Activated T-helper 2 cell treated with anti-CD3 and anti-CD28 coated beads, Interferon-gamma antibody, Interleukin-2, Interleukin-4, amounts not matched to agents 10 μg/mL and 5 μg/mL and 100 μg/mL, durations not matched to agents 14 hours and 24 hours and 36 hours (primary cell): ENCODE measurements at places on chromosomes 13 and 19. TPM values are rescaled to one million over a fixed set of nuclear protein-coding genes. Genes with fewer than 3 reads are reported as not detected.
A peak's percentile ranks its signal among the peaks of the same experiment; 100 is the strongest.

GRCh38 chr19:4639531-4640246 is 373 bp downstream of the TNFAIP8L1 start:
- H3K27ac ChIP-seq = peak overlapping the region; percentile 88
- peak overlapping the region; percentile 100 for H3K4me3 ChIP-seq
- no peaks in the 10 kb centered on the region for H3K36me3 ChIP-seq
- H3K27me3 ChIP-seq = no peaks in the 10 kb centered on the region
- DNase-seq = no peak
- peaks cover 21% of the 10 kb centered on the region for H3K4me1 ChIP-seq

ZNF329 gene
- total RNA-seq = 2.0 and 2.1 TPM in 2 replicates

ZNF230 gene
- 3.8 and 4.5 TPM in 2 replicates for total RNA-seq

- peak; percentile 48 for DNase-seq
- peaks cover 3% of the 10 kb centered on the region for H3K4me1 ChIP-seq
- no peak overlapping the region for H3K4me3 ChIP-seq
- H3K27ac ChIP-seq = no peak overlapping the region
Measured at GRCh38 chr13:26929971-26930730, 169.6 kb upstream of the GPR12 start.

CLEC11A gene
- total RNA-seq = 1.2 and 1.7 TPM in 2 replicates

GRCh38 chr19:1042689-1043511 is 3.0 kb downstream of the ABCA7 start:
- peaks cover 25% of the 10 kb centered on the region for H3K4me1 ChIP-seq
- H3K4me3 ChIP-seq = no peak overlapping the region
- H3K27me3 ChIP-seq = no peaks in the 10 kb centered on the region
- peaks cover 20% of the 10 kb centered on the region for H3K36me3 ChIP-seq
- no peak overlapping the region for H3K27ac ChIP-seq
- DNase-seq = no peak

DNA sequence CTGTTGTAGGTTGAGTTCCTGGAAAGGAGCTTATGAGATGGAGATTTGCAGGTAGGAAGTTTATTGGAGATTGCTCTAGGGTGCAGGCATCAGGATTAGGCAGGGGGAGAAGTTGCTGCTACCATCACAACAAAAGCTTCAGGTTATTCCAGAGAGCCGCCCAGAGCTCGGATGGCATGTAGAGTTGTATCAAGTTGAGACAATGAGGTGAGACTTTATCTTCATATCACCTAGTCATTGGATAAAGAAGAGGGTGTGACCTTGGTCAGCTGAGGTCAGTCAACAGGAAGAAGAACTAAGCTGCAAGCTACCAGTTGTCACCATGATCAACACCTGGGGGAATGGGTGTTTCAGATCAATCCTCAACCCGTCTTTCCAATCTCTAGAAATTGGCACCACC is 342.0 kb downstream of the RFC3 start:
- peaks cover 26% of the 10 kb centered on the region for H3K4me1 ChIP-seq
- H3K27me3 ChIP-seq = peaks cover 33% of the 10 kb centered on the region
- H3K27ac ChIP-seq = no peak overlapping the region
- H3K36me3 ChIP-seq = no peaks in the 10 kb centered on the region
- DNase-seq = no peak

ANGPTL8 gene
- total RNA-seq = not detected in 2 replicates

SIGLEC12 gene
- 4.5 and 4.6 TPM in 2 replicates for total RNA-seq

GRCh38 chr19:40627486-40628279 is 26.5 kb downstream of the LTBP4 start:
- DNase-seq = no peak
- H3K27ac ChIP-seq = no peak overlapping the region
- peaks cover 15% of the 10 kb centered on the region for H3K4me1 ChIP-seq

- no peak overlapping the region for H3K27ac ChIP-seq
- peaks cover 1% of the 10 kb centered on the region for H3K27me3 ChIP-seq
- H3K4me3 ChIP-seq = no peak overlapping the region
- H3K4me1 ChIP-seq = no peaks in the 10 kb centered on the region
- DNase-seq = no peak
- no peaks in the 10 kb centered on the region for H3K36me3 ChIP-seq
Measured at GRCh38 chr13:108176685-108177274, 38.6 kb downstream of the LIG4 start.

LRRC25 gene
- total RNA-seq = not detected in 2 replicates

GRCh38 chr13:75798353-75799255 is 162.5 kb downstream of the LMO7 start:
- no peaks in the 10 kb centered on the region for H3K27me3 ChIP-seq
- DNase-seq = no peak
- no peak overlapping the region for H3K4me3 ChIP-seq

LILRB5 gene
- total RNA-seq = 0.05 TPM in 1 of 2 replicates, not detected in the other

NEK5 gene
- not detected in 2 replicates for total RNA-seq

SIGLEC10 gene
- 4.0 and 6.6 TPM in 2 replicates for total RNA-seq

CYP2S1 gene
- 0.34 and 1.2 TPM in 2 replicates for total RNA-seq

DNA sequence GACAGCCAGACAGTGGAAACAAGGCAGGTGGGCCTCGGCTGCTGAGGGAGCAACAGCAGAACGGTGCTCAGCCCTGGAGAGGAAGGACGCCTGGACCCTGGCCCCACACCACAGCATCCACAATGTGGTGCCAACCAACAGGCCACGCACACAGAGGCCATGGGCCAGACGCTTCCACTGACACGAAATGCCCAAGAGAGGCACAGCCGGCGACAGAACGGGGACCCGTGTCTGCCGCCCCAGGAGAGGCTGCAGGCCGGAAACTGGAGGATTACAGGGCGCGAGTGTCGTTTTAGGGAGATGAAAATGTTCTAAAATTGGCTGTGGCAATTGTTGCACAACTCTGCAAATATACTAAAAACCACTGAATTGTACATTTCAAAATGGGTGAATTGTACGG is 69.7 kb downstream of the RASA3 start:
- H3K4me1 ChIP-seq = peaks cover 32% of the 10 kb centered on the region
- no peak overlapping the region for H3K27ac ChIP-seq
- no peak for DNase-seq
- H3K36me3 ChIP-seq = peaks cover 3% of the 10 kb centered on the region
- no peak overlapping the region for H3K4me3 ChIP-seq

PCCA gene
- 6.7 and 7.1 TPM in 2 replicates for total RNA-seq

SMAD9 gene
- not detected in 2 replicates for total RNA-seq

ATXN8OS gene
- not detected in 2 replicates for total RNA-seq

- H3K4me1 ChIP-seq = no peaks in the 10 kb centered on the region
- no peak overlapping the region for H3K27ac ChIP-seq
- H3K4me3 ChIP-seq = no peak overlapping the region
- peaks cover 5% of the 10 kb centered on the region for H3K27me3 ChIP-seq
- no peak for DNase-seq
- H3K36me3 ChIP-seq = no peaks in the 10 kb centered on the region
Measured at GRCh38 chr19:32830231-32831014, 39.1 kb downstream of the SLC7A9 start.

- no peak overlapping the region for H3K4me3 ChIP-seq
- H3K4me1 ChIP-seq = no peaks in the 10 kb centered on the region
- DNase-seq = no peak
- no peaks in the 10 kb centered on the region for H3K27me3 ChIP-seq
- no peaks in the 10 kb centered on the region for H3K36me3 ChIP-seq
Measured at GRCh38 chr13:33312861-33313212, 27.3 kb upstream of the STARD13 start.

NFIX gene
- total RNA-seq = 2.7 and 3.0 TPM in 2 replicates

DNA sequence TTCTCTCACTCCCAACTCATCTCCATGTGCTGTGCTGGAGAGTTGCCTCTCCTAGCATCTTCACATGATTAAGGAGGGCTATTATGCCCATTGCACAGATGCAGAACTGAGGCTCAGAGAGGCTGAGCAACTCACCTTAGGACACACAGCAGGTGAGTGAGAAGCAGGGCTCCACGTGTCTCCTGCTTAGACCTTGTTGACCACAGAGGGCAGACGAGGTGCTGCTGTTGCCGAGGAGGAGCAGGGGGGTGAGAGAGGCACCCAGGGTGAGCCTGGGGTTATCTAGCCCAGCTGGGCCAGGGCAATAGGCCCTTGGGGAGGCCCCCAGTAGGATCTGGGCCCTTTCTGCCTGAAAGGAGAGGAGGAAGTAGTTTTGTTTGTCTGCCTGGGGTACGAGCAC is 2.4 kb upstream of the HSH2D start:
- peak overlapping the region; percentile 43 for H3K27ac ChIP-seq
- H3K27me3 ChIP-seq = no peaks in the 10 kb centered on the region
- no peak for DNase-seq
- H3K36me3 ChIP-seq = peaks cover 14% of the 10 kb centered on the region
- peak overlapping the region; percentile 30 for H3K4me3 ChIP-seq
- H3K4me1 ChIP-seq = peaks cover 40% of the 10 kb centered on the region

DNA sequence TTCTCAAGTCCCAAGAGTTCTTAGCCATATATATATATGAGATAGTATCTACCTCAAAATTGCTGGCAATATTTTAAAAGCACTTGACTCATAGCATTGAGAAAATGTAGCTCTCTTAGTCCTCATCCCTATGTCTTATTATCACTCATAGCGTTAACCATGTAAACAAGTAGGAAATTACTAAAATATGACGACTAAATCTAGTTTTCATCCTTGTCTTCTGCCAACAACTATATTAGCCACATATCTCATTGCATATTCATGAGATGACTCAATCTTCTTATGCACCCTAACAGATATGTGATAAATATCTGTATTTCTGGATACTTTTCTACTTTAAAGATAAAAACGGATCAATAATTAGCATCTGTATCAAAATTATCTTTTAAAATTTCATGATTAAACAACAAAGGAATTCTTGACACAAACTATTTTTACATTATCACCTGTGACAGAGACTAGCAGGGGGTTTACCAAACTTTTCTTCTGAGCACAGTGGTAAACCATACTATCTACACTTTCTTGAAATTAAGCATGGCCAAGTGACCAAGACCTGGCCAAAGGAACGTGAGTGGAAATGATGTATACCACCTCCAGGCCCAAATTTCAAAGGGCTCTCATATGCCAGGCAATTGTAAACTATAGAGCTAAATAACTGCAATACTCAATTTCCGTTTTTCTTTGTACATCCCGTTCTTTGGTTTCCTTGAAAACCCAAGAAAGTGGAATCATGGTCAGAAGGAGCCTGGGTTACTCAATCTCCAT is 45.7 kb downstream of the ZC3H13 start:
- H3K4me1 ChIP-seq = peaks cover 2% of the 10 kb centered on the region
- H3K27me3 ChIP-seq = no peaks in the 10 kb centered on the region
- H3K27ac ChIP-seq = no peak overlapping the region
- H3K4me3 ChIP-seq = no peak overlapping the region

OSCAR gene
- 0.23 and 0.39 TPM in 2 replicates for total RNA-seq

- no peak for DNase-seq
- H3K27ac ChIP-seq = no peak overlapping the region
- peaks cover 1% of the 10 kb centered on the region for H3K4me1 ChIP-seq
- H3K4me3 ChIP-seq = no peak overlapping the region
- no peaks in the 10 kb centered on the region for H3K36me3 ChIP-seq
- H3K27me3 ChIP-seq = peaks cover 38% of the 10 kb centered on the region
Measured at GRCh38 chr13:110126391-110126961, 180.5 kb downstream of the COL4A1 start.

DNA sequence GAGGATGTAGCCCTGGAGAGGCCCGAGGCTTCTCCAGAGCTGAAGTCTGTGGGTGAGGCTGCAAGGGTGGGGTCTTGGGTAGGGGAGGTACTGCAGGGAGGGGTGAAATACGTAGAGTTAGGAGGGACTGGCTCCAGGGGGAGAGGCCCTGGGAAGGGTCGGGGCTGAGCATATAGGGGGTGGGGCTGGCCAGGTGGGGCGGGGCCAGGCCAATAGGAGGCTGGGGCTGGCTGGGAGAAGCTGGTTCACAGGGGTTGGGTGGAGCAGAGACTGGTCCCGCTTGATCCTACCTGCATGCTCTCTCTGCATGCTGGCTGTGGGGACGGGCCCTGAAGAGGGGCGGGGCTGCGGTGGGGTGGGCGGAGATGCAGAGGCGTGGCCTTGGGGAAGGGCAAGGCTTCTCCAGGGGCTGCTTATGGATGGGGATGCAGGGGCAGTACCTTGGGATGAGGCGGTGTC is 51.9 kb downstream of the CELF5 start:
- no peak overlapping the region for H3K27ac ChIP-seq
- peak overlapping the region; percentile 28 for H3K4me3 ChIP-seq
- H3K36me3 ChIP-seq = no peaks in the 10 kb centered on the region
- H3K27me3 ChIP-seq = peaks cover 11% of the 10 kb centered on the region

GRCh38 chr13:26370553-26370952 is 116.6 kb downstream of the CDK8 start:
- H3K27me3 ChIP-seq = no peaks in the 10 kb centered on the region
- H3K36me3 ChIP-seq = no peaks in the 10 kb centered on the region
- no peak overlapping the region for H3K27ac ChIP-seq

GRCh38 chr13:113413178-113413897 is 40.0 kb downstream of the ADPRHL1 start:
- H3K27ac ChIP-seq = no peak overlapping the region
- no peak overlapping the region for H3K4me3 ChIP-seq
- no peaks in the 10 kb centered on the region for H3K36me3 ChIP-seq
- H3K27me3 ChIP-seq = no peaks in the 10 kb centered on the region
- no peak for DNase-seq

SERTM1 gene
- not detected in 2 replicates for total RNA-seq

GRCh38 chr13:93230261-93230855 is 3.8 kb downstream of the GPC6 start:
- DNase-seq = no peak
- no peaks in the 10 kb centered on the region for H3K36me3 ChIP-seq
- H3K4me1 ChIP-seq = peaks cover 5% of the 10 kb centered on the region
- no peak overlapping the region for H3K27ac ChIP-seq
- H3K4me3 ChIP-seq = no peak overlapping the region

URAD gene
- total RNA-seq = not detected in 2 replicates

DNA sequence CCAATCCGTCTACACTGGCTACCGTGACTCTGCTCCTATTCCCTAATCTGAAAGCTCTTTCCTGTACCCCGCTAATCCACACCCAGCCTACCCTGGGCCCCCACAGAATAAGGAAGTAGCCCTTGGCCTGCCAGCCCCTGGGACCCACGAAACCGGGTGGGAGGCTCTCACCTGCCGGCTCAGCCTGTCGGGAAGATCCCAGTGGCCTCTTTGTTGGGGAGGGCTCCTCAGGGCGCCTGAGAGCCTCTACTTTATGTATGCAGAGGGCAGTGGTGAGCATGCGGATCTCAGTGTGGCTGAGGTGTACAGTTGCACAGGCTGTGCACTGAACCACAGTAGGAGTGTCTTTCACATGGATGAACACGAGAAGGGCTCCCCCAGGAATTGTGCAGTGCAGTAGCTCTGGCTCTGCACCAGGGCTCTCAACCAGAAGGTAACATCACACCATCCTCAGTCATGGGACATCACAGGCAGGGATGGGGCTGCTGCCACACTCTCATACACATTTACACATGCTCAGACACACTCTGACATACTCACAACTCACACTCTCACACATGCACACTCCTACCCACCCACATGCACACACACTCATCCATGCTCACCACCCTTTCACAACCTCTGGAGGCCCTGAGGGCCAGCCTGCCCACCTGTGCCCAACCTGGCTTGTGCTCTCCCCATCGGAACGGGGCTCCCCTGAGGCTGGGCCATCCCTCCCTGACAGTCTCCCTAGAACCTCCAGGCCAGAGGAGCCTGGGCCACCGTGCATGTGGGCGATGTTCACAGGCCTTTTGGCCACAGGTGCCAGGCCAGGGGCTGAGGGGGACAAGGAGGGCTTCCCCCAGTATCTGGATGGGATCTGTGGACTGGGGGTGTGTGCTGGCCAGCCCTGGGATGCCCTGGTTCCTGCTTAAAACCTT is 135.0 kb downstream of the URI1 start:
- DNase-seq = no peak
- no peak overlapping the region for H3K27ac ChIP-seq
- no peak overlapping the region for H3K4me3 ChIP-seq

SLC10A2 gene
- total RNA-seq = not detected in 2 replicates
